Smooth muscle cell of the umbilical artery (primary cell): ENCODE measurements at places on chromosomes 12 and 14. TPM values are rescaled to one million over a fixed set of nuclear protein-coding genes. Genes with fewer than 3 reads are reported as not detected.

The TAS2R19 gene
- 4.8 and 11.1 TPM in 2 replicates for total RNA-seq

The CDCA3 gene
- 2.1 and 8.1 TPM in 2 replicates for total RNA-seq

The ACVRL1 gene
- total RNA-seq = 3.9 and 4.4 TPM in 2 replicates

The PARPBP gene
- total RNA-seq = 4.2 and 11.1 TPM in 2 replicates

The KRT7 gene
- 1.8 and 2.1 TPM in 2 replicates for total RNA-seq

The NRXN3 gene
- total RNA-seq = 3.3 and 7.9 TPM in 2 replicates

The GSC gene
- total RNA-seq = 0.30 TPM in 1 of 2 replicates, not detected in the other

The ZBTB42 gene
- 3.0 and 3.9 TPM in 2 replicates for total RNA-seq

The PRIMA1 gene
- not detected in 2 replicates for total RNA-seq

The ARHGAP9 gene
- 0.14 TPM in 1 of 2 replicates, not detected in the other for total RNA-seq

The TMEM132C gene
- total RNA-seq = not detected in 2 replicates

The FBLN5 gene
- total RNA-seq = 20.4 and 31.5 TPM in 2 replicates

The FBXO21 gene
- total RNA-seq = 73.9 and 95.7 TPM in 2 replicates

The HCAR1 gene
- total RNA-seq = not detected in 2 replicates

The AHNAK2 gene
- 52.9 and 217 TPM in 2 replicates for total RNA-seq

The GPR65 gene
- total RNA-seq = under 0.01 and 0.05 TPM in 2 replicates

The IQSEC3 gene
- 0.05 and 0.59 TPM in 2 replicates for total RNA-seq

The RHOF gene
- 11.0 and 13.5 TPM in 2 replicates for total RNA-seq

The FICD gene
- 17.1 and 22.6 TPM in 2 replicates for total RNA-seq

The TOMM20L gene
- not detected in 2 replicates for total RNA-seq

The ADIPOR2 gene
- 34.7 and 36.7 TPM in 2 replicates for total RNA-seq

The MMP19 gene
- total RNA-seq = 5.6 and 7.4 TPM in 2 replicates

The RPL10L gene
- total RNA-seq = not detected in 2 replicates

The KRT3 gene
- total RNA-seq = not detected in 2 replicates

The TRIAP1 gene
- 19.3 and 24.9 TPM in 2 replicates for total RNA-seq

The TAS2R13 gene
- total RNA-seq = 1.2 and 4.2 TPM in 2 replicates
